Nasal cavity respiratory epithelium epithelial cell of viscerocranial mucosa (primary cell): ENCODE measurements at places on chromosomes 12 and 14. TPM values are rescaled to one million over a fixed set of nuclear protein-coding genes. Genes with fewer than 3 reads are reported as not detected.

SPIC gene
- total RNA-seq, result not detected in 2 replicates

LIN7A gene
- not detected in 2 replicates for total RNA-seq

SETD3 gene
- 71.2 and 74.2 TPM in 2 replicates for total RNA-seq

ZNF641 gene
- total RNA-seq, result 14.4 and 15.1 TPM in 2 replicates

PTGR2 gene
- 6.5 and 9.0 TPM in 2 replicates for total RNA-seq

RIN3 gene
- 3.1 and 7.2 TPM in 2 replicates for total RNA-seq

CIROP gene
- not detected in 2 replicates for total RNA-seq

CCDC197 gene
- not detected in 2 replicates for total RNA-seq

LRFN5 gene
- total RNA-seq, result under 0.01 TPM in 1 of 2 replicates, not detected in the other

RERG gene
- total RNA-seq, result under 0.01 and 0.36 TPM in 2 replicates

EFS gene
- total RNA-seq, result 6.2 and 14.2 TPM in 2 replicates

PSMD9 gene
- 47.5 and 112 TPM in 2 replicates for total RNA-seq

RNFT2 gene
- 0.28 and 0.34 TPM in 2 replicates for total RNA-seq
